SJSA1 (cell line): ENCODE measurements at places on chromosomes 6 and 20. TPM values are rescaled to one million over a fixed set of nuclear protein-coding genes. Genes with fewer than 3 reads are reported as not detected.
A peak's percentile ranks its signal among the peaks of the same experiment; 100 is the strongest.

UNC5CL gene
- total RNA-seq, result 0.47 TPM in 1 of 2 replicates, not detected in the other

GSTA4 gene
- total RNA-seq, result 25.8 and 46.8 TPM in 2 replicates

THBS2 gene
- not detected in 2 replicates for total RNA-seq

RAB23 gene
- 77.8 and 94.3 TPM in 2 replicates for total RNA-seq

TMEM244 gene
- total RNA-seq, result not detected in 2 replicates

DNA sequence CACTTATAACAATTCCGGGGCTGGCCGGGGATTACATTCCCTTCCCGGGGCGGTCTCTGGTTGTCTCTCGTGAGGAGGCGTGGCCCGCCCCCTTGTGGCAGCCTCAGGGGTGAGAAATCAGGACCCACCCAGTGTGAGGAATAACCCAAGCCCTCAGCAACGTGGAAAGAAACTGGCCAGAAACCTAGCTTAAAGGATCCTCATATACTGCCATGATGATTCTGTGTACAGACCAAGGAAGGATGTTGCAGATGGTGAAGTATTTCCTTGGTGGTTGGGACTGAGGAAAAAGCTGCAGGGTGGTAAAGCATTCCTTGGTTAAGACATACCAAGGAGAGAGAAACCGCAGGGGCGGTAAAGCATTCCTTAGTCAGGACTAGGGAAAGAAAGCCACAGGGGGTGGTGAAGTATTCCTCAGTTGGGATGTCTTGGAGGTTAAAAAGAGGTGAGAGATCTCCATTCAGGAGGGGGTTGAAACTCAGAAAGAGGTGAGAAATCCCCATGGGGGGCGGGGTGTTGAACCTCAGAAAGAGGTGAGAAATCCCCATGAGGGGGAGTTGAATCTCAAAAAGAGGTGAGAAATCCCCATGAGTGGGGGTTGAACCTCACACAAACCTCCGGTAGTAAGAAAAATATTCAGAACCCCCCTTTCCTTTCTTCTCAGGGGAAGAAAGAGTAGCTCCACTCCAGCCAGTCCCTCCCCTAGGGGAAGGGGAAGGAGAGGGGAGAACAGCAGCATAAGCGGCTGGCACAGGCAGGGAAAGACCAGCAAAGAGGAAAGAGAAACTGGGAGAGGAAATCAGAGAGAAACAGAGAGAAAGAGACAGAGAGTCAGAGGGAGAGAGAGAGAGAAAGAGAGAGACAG, 238.1 kb downstream of the RNGTT start:
- peak; percentile 98 for DNase-seq

DNA sequence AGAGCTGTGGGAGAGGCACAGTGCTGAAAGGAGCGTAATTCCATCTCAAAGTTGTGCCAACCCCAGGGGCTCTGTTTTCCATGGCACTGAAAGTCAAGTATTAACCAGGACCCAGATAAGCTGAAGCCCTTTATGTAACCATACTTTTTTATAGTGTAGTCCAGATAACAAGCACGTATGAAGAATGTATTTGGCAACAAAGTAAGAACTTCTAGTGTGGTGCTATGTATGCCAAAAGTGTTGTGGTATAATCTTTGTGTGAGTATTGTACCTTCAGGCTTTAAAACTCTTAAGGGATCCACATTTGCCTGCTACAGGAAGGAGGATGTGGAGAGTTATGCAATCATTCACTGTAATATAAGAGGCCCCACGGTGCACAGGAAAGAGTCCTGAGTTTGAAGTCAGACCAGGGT, 129.4 kb downstream of the IBTK start:
- no peak for DNase-seq

DNA sequence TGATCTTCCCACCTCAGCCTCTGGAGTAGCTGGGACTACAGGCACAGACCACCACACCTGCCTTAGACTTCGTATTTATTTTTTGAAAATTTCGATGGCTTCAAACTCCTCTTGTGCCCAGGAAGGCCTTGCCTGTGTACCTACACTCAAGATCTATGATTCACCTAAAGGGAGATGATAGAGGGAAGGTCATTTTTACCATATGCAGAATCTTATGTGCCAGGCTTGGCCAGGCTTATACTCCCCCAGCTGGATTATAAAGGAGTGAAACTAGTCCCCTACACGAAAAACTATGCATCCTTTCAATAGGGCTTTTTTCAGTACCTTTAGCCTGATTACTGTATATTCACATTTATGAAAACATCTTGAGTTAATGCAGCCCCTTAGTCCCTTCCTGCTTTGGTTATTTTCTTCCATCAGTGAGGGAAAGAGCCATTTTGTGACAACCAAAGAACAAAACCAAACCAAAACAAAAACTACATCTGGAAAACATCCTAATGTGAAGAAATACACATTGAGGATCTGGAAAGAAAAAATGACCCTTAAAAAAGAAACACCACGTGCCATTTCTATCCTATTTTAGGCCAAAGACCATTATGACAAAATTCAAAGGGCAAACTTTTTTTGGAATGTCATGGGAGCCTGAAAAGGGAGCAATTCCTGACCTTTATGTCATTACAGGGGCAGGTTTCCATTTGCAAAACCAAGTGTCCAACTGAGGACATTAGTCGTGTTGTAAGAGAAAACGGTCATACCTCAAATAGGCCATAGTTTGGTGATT, 34.7 kb downstream of the RIPOR2 start:
- DNase-seq, result no peak

DNA sequence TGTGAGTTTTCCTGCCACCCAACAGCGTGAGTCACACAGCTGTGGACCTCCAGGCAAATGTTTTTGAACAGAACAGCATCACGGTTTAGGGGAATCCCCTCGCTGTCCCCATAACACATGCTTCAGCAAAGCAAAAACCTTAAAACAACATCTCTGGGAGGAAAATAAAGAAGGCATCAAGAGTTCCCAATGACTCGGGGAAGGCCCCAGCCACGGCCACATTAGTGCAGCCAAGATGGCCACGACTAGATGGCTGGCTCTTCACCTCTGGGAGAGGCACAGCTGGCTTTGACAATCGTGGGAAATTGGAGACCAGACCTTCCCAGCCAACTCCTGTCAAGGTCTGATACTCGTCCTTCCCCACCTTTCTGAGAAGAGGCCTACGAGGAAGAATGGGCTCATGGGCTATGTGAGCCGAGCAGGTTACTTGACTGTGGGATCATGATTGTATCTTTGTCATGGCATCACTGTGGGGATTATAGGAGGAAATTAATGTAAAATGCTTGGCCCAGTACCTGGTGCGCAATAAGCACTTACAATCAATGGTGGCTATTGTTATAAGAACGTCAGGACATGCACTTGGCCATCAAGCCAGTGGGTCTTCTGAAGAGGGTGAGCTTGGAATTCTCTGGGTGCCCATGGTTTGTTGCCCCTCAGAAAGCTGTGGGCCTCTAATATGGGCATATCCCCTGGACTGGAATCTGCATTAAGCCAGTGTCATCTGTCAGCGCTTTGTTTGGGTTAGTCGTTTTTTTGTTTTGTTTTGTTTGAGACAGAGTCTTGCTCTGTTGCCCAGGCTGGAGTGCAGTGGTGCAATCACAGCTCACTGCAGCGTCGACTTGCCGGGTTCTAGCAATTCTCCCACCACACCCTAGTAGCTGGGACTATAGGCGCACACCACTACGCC, 43.6 kb downstream of the FGD2 start:
- DNase-seq, result peak; percentile 93

- DNase-seq, result no peak
Observed at GRCh38 chr6:34204693-34205092, 32.0 kb upstream of the HMGA1 start.

DNA sequence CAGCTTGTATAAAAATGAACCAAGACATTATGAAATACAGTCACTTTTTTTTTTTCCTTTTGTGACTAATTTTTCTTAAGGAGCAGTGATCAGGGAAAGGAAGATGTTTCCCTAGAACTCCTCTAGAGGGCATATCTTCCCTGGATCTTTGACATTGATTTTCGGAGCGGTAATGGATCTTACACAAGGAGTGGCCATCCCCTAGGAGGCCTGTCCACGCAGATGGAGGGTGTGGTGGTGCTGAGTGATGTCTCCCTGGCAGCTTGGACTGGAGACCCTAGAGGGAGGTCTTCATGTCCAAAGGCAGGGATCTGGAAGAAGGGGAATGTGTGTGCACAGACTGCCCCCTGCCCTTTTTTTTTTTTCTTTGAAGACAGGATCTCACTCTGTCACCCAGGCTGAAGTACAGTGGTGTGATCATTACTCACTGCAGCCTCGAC, 7.0 kb upstream of the KIFC1 start:
- DNase-seq, result peak; percentile 26

GRCh38 chr6:160461641-160462040, 113.5 kb downstream of the SLC22A3 start:
- DNase-seq, result no peak
